ENCODE measurements at places on chromosomes 11 and 22.

DNA sequence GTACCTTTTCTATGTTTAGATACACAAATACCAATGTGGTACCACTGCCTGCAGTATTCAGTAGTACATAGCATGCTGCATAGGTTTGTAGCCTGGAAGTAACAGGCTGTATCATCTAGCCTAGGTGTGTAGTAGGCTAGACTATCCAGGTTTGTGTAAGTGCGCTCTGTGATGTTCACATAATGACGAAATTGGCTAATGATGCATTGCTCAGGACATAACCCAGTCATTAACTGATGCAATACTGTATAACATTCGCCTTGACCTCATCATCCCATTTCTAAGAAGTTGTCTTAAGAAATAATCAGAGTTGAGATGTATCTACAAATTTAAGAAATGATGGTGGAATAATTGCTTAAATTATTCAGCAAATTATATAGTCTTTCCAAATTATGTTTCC lies 116.0 kb upstream of the TIMP3 start:
- no peak overlapping the region for H3K4me3 ChIP-seq
- H3K36me3 ChIP-seq = no peaks in the 10 kb centered on the region
- no peak for DNase-seq
- no peaks in the 10 kb centered on the region for H3K27me3 ChIP-seq
- no peaks in the 10 kb centered on the region for H3K4me1 ChIP-seq
- H3K27ac ChIP-seq = no peak overlapping the region

- H3K36me3 ChIP-seq = no peaks in the 10 kb centered on the region
- no peak overlapping the region for H3K4me3 ChIP-seq
- peak; percentile 75 for DNase-seq
- H3K4me1 ChIP-seq = peaks cover 8% of the 10 kb centered on the region
- H3K27ac ChIP-seq = peak overlapping the region; percentile 79
- no peaks in the 10 kb centered on the region for H3K27me3 ChIP-seq
These were observed 148.4 kb downstream of the ME3 start for GRCh38 chr11:86523738-86524619.

GRCh38 chr11:10777393-10777793 lies 26.3 kb downstream of the CTR9 start:
- DNase-seq = no peak
- no peaks in the 10 kb centered on the region for H3K27me3 ChIP-seq
- no peak overlapping the region for H3K4me3 ChIP-seq
- H3K27ac ChIP-seq = no peak overlapping the region

DNA sequence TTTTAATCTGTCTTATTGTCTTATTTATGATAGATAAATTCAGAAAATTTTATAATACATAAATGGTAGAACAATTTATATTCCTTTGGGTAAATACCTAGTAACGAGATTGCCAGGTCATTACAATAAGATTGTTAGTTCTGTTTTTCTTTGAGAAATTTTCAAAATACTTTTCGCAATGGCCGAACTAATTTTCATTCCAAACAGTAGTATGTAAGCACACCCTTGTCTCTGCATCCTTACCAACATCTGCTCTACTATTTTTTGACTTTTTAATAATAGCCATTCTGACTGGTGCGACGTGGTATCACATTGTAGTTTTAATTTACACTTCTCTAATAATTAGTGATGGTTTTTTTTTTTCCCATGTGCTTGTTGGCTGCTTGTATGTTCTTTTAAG lies 351.4 kb upstream of the LUZP2 start:
- no peak overlapping the region for H3K4me3 ChIP-seq
- H3K27ac ChIP-seq = no peak overlapping the region
- no peaks in the 10 kb centered on the region for H3K27me3 ChIP-seq
- H3K4me1 ChIP-seq = no peaks in the 10 kb centered on the region

- H3K4me1 ChIP-seq = no peaks in the 10 kb centered on the region
- H3K27ac ChIP-seq = no peak overlapping the region
- H3K27me3 ChIP-seq = no peaks in the 10 kb centered on the region
- no peak overlapping the region for H3K4me3 ChIP-seq
- no peaks in the 10 kb centered on the region for H3K36me3 ChIP-seq
These were observed 537.7 kb downstream of the BUD13 start for GRCh38 chr11:116234989-116235568.

DNA sequence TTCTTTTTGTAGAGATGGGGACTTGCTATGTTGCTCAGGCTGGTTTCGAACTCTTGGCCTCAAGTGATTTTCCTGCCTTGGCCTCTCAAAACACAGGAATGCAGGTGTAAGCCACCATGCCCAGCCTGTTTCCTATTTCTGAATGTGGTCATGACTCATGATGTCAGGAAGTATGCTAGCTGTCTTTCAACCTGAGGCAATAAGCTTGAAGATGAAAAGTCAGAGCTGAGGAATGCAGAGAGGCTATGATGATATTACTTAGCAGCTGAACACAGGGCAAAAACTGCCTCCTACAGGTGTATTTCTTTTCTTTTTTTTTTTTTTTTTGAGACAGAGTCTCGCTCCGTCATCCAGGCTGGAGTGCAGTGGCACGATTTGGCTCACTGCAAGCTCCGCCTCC lies 9.0 kb upstream of the NUCB2 start:
- DNase-seq = no peak
- no peaks in the 10 kb centered on the region for H3K36me3 ChIP-seq
- H3K4me1 ChIP-seq = no peaks in the 10 kb centered on the region
- H3K27ac ChIP-seq = no peak overlapping the region

DNA sequence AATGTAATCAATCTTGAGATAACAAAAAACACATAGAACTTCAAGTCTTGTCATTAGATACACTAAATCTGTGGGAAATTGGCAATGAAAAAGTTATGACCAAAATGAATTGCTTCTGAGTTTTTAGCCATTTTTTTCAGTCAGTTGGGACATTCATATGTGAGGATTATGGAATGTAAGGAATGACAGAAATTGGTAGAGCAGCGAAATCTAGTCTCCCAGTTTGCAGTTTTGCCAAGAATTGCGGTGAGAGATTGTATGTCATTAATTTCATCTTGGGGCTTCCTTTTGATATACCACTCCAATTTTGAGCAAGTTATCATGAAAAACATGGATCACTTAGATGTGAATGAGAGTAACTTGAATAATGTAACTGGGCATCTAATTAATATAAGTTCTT lies 49.9 kb downstream of the SIK2 start:
- no peaks in the 10 kb centered on the region for H3K27me3 ChIP-seq
- no peak overlapping the region for H3K4me3 ChIP-seq
- no peak overlapping the region for H3K27ac ChIP-seq
- no peak for DNase-seq
- no peaks in the 10 kb centered on the region for H3K4me1 ChIP-seq

- H3K27me3 ChIP-seq = no peaks in the 10 kb centered on the region
- H3K4me1 ChIP-seq = no peaks in the 10 kb centered on the region
- DNase-seq = no peak
- H3K36me3 ChIP-seq = peaks cover 6% of the 10 kb centered on the region
- H3K4me3 ChIP-seq = no peak overlapping the region
- H3K27ac ChIP-seq = no peak overlapping the region
These were observed 55.1 kb upstream of the GRK3 start for GRCh38 chr22:25509374-25509791.

DNA sequence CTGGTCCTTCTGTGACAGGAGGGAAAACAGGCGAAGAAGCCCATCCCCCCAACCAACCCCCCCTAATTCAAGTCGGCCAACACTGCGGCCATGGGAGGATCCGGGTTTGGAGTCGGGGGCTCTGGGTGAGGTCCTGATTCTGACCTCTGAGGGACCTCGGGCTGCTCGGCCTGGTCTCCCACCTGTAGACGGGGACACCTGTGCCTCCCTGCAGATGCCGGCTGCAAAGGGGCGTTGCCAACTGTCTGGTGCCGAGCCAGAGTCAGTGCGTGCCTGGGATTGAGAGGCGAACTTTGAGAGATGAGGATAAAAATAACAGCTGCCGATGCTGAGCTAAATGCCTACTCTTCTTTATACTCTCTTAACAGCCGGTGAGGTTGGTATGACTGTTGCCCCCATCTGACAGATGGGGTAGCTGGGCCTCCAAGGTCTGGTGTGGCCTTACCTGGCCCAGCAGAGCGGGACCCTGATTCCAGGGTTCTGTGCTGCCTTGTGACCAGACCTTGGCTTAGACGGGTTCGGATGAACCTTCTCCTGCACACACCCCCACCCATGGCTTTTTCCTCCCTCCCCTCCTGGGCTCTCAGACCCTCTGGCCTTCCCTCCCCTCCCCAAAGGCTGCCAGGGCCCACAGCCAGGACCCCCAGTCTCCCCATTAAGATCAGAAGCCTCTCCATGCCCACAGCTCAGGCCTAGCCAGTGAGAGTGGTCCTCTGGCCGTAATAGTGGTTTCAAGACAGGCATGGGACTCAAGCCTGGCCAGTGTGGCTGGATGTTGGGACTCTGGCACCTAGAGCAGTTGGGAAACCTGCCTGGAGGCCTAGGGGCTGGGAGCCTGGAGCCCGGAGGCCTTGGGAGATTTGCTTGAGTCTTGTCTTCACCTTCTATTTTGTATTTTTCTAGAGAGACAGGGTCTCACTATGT lies 41.7 kb downstream of the KCNJ4 start:
- H3K4me3 ChIP-seq = no peak overlapping the region
- no peaks in the 10 kb centered on the region for H3K36me3 ChIP-seq
- H3K4me1 ChIP-seq = no peaks in the 10 kb centered on the region
- no peaks in the 10 kb centered on the region for H3K27me3 ChIP-seq

DNA sequence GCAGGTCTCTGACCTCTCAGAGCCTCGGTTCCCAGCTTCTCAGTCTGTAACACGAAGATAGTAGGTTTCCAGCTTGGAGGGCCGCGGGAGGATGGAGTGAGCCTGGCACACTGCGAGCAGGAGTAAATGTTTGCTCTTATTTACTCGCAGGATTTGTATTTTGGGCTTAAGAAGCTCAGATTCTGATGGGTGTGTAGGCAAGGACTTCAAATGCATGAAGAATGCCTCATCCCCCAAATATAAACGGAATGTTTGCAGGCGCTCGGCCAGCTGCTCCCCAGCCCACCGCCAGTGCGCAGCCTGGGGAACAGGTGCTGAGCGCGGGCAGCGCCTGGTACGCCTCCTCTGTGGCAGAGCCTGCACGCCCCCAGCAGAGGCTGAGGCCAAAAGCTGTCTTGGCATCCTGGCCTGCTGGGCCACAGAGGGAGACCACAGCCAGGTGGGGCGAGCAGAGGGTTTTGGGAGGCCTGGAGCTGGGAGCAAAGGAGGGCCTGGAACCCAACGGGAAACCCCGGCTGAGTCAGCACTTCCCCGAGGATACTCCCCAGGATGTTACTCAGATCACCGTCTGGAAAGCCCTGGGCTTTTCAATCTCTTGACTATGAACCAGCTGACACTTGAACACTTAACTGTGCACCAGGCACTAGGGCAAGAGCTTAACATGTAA lies 9.4 kb downstream of the EHD1 start:
- H3K27me3 ChIP-seq = no peaks in the 10 kb centered on the region
- DNase-seq = no peak
- peak overlapping the region; percentile 35 for H3K4me3 ChIP-seq
- H3K27ac ChIP-seq = peak overlapping the region; percentile 98

- H3K27ac ChIP-seq = no peak overlapping the region
- no peak overlapping the region for H3K4me3 ChIP-seq
- DNase-seq = no peak
- H3K27me3 ChIP-seq = no peaks in the 10 kb centered on the region
- H3K4me1 ChIP-seq = no peaks in the 10 kb centered on the region
- no peaks in the 10 kb centered on the region for H3K36me3 ChIP-seq
These were observed 182.5 kb upstream of the TENM4 start for GRCh38 chr11:79623375-79623774.

- H3K27me3 ChIP-seq = no peaks in the 10 kb centered on the region
- H3K4me1 ChIP-seq = no peaks in the 10 kb centered on the region
- DNase-seq = no peak
- H3K4me3 ChIP-seq = no peak overlapping the region
- H3K36me3 ChIP-seq = no peaks in the 10 kb centered on the region
These were observed 37.6 kb upstream of the RCN1 start for GRCh38 chr11:32053151-32053888.

DNA sequence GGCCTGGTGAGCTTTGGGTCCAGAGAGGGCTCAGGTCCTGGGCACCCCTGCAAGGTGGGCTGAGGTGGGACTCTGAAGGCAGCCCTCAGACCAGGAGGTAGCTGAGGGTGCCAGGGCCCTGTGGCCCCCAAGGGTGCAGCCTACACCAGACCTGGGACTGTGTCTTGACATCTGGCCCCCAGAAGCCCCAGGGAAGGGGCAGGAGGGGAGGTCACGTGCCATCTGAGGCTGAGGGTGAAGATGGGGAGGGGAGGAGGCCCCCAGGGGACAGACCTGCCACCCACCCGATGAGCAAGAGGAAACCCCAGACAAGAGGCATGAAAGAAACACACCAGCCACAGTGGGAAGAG lies 520.2 kb downstream of the BRD1 start:
- H3K4me3 ChIP-seq = no peak overlapping the region
- no peaks in the 10 kb centered on the region for H3K27me3 ChIP-seq
- H3K36me3 ChIP-seq = no peaks in the 10 kb centered on the region
- peak; percentile 46 for DNase-seq

DNA sequence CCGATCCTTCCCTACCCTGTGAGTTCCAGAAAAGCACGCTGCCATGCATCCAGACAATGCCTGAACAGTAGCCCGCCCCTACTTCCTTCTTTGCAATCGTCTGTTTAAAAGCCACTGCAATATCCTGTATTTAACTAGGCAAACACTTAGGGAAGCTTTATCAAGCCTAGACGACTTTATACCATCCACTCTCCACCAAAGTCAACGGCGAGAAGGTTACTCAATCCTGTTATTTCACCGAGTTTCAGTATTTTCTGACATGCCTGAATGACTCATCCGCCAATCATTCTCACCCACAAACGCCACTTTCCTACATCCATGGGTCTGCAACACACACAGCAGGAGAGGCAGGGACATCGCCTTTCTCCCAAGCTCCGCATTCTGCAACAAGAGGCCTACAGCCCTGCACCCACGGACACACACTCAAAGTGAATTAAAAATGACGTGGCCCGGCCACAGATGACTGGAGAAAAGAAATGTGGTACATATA lies 9.3 kb downstream of the CELSR1 start:
- H3K4me1 ChIP-seq = no peaks in the 10 kb centered on the region
- H3K27me3 ChIP-seq = no peaks in the 10 kb centered on the region
- no peaks in the 10 kb centered on the region for H3K36me3 ChIP-seq

- no peaks in the 10 kb centered on the region for H3K4me1 ChIP-seq
- DNase-seq = no peak
- no peak overlapping the region for H3K27ac ChIP-seq
- no peak overlapping the region for H3K4me3 ChIP-seq
- no peaks in the 10 kb centered on the region for H3K27me3 ChIP-seq
These were observed 346.5 kb downstream of the TMEM135 start for GRCh38 chr11:87384078-87384729.

GRCh38 chr11:127448101-127448500 lies 447.5 kb upstream of the KIRREL3 start:
- no peak overlapping the region for H3K4me3 ChIP-seq
- no peaks in the 10 kb centered on the region for H3K4me1 ChIP-seq
- DNase-seq = no peak
- H3K27me3 ChIP-seq = no peaks in the 10 kb centered on the region
- H3K27ac ChIP-seq = no peak overlapping the region
- H3K36me3 ChIP-seq = no peaks in the 10 kb centered on the region
